Activated naive CD4-positive, alpha-beta T cell treated with Interleukin-2 at 50 U/mL for 16 hours (primary cell): ENCODE measurements at places on chromosomes 12 and 14.

DNA sequence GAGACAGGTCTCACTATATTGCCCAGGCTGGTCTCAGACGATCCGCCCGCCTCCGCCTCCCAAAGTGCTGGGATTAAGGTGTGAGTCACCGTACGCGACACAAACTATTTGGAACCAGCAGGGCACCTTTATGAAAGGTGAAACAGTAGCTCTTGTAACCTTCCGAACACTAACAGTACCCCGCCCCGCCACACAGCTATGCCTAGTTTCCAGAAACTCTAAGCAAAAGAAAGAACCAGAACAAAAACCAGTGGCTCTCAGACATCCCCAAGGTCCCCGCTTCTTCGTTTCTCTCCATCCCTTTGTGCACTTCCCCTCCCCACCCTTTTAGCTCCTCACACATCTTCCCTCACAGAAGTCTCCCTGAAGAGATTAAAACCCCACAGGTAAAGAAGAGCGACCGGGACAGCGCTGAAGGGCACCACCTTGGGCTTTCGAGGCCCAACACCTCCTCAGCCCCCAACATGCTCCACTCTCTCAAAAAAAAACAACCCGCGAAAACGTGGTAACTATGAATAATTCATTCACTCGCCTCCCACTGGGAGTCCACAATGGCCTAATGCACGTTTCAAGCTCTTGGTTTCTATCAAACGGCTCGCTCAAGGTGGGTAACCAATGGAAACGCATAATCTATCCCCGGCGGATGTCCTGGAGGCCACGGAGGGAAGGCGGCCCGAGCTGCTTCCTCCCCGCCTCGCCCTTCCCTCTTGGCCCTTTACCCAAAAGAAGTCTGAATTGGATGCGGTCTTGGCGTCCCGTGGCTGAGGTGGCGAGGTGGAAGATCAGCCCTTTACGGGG lies 877 bp downstream of the BAG5 start:
- DNase-seq = peak; percentile 45

DNA sequence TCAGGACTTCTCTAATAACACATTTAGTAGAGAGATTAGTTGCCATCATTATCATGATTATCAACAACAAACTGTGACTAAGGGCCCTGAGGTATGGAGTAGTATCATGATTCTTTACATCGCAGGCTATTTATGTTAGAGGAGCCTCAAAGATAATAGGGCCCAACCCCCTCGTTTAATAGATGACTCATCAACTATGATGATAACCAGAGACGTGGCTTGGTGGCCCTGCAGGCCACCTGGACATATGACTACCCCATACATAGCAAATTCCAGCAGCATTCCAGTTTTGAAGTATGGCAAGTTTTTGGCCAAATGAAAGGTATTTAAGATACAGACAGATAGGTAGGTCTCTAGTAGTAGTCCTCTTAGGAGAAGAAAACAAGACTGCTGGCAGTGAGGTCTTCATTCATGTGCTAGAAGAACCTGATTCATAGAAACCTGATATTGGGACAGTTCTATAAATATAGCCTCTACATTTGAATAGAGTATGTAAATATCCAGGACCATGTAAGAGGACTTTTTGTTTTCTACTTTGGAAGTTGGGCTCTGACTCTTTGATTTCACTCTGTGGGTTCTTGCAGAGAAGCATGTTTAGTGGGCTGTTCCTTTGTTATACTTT lies 5.6 kb downstream of the RIC8B start:
- DNase-seq = no peak

- no peak for DNase-seq
Observed at GRCh38 chr12:6185961-6186827, 14.0 kb upstream of the CD9 start.

DNA sequence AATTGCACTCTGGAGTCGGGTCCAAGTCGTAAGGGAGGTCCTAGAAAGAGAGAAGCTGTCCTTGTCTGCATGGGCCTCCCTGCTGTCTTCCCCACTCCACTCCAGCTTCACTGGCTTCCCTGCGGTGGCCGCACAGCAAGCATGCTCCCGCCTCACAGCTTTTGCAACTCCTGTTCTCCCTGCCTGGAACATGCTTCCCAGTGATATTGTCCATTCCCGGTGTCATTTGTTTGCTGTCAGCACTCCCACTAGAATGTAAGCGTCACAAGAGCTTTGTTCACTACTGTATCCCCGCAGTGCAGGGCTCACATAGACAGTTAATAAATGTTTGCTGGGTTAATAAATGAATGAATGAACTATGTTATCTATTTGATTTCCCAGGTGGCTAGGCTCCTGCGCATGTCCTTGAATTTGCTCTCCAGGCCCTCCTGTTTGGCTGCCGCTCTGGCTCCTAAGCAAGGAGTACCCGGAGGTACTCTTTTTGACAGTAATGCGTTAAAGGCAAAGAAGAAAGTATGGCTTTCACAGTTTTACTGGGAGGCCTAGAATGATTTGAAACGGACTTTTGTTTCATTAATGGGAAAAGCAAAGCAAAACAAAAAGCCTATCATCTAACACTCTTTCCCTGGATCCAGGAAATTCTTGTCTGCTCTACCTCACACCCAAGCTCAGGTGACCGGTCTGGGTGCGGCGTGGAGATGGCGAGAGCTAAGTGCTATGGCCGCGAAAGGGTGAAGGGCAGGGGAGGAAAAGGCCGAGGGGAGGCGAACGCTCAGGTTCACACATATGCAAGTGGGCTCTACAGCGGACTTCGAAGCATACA lies 6.2 kb upstream of the SLC7A7 start:
- DNase-seq = no peak

- no peak for DNase-seq
Observed at GRCh38 chr12:26282339-26282940, 87.1 kb downstream of the SSPN start.

DNA sequence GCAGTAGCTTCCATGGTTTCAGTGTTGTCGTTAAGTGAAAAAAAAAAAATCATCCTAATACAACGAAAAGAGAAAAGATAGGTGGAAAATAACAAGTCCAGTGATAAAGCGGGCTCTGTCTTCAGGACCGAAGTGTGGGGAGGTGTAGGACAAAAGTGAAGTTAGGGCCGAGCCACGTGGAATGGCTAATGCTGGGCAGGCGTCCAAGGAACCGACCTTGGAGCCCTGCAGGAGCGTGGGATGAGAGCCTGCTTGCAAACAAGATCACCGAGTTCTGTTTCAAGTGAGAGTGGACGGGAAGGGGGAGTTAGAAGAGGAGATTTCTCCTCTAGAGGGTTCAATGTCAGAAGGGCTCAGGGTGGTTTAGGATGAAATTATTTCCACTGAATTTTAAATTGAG lies 22.2 kb downstream of the A2ML1 start:
- no peak for DNase-seq

DNA sequence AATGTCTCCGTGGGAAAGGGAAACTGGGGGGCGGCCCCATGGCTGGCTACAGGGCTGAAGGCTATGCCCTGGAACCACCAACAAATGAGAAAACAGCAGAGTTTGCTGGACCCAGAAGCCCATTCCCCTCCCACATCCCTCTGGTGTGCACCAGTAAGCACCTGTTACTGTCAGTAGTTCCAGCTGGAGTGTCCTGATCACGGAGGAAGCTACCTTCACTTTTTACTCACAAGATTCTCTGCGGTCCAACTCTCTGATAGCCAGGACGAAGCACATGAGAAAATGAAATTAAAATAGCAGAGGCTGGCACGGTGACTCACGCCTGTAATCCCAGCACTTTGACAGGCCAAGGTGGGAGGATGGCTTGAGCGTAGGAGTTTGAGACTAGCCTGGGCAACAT lies 22.7 kb upstream of the MEG3 start:
- no peak for DNase-seq

DNA sequence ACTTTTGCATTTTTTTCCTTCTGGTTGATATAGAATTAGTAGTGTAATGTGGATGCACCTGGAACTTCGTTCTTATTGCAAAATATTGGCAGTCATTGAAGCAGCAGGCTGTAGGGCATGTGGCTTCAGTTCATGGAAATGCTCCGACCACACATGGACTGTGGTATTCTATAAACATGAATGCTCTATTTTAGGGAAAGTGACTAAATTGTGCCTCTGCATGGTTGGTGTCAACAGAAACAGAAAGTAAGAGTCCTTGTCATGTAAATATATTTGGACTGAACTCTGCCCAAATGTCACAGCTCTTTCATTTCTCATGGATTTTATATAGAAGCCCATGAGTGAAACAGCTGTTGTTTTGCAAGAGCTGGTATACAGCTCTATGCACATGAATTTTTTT lies 917.0 kb downstream of the LRFN5 start:
- DNase-seq = no peak

- DNase-seq = no peak
Observed at GRCh38 chr14:87732562-87732961, 260.4 kb downstream of the GALC start.

- DNase-seq = no peak
Observed at GRCh38 chr14:42110167-42110566, 503.5 kb downstream of the LRFN5 start.

- DNase-seq = no peak
Observed at GRCh38 chr14:97361181-97361580, 564.0 kb downstream of the VRK1 start.

GRCh38 chr12:97612075-97612474 lies 149.5 kb downstream of the RMST start:
- no peak for DNase-seq

DNA sequence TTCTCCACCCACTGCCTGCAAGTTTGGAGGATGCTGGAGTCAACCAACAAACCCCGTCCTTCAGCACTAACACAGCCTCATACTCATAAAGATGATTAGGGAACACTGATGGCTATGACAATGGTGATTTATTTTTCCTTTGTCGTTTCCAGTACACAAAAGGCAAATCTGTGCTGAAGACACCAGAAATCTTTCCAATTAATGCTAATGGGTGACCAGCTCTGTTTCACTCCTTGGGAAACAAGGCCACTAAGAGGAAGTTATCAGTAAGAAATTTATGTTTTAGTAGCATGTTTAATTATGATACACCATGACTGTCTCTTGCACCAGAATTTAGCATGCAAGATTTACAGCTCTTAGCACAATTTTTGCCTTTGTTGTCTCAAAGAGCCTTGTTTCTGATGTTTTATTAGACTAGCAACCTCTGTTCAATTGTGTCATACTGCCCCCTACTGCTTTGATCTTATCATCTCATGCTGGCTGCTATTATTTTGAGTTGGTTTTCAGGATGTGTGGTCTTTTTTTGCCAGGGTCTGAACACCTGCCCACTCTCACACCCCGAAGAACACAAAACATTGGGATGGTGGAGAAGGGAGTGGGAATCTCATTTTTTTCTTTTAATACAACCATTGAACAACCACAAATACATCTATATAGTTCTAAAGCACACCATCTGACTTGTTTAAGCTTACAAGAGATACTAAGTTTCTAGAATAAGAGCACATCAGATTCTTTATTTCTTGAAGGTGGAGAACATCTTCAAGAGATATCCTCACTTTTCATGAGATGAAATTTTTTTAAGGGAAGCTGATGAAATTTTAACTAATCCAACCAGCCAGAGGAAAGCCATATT lies 160.9 kb downstream of the SPTSSA start:
- DNase-seq = no peak

- DNase-seq = no peak
Observed at GRCh38 chr12:6957151-6957701, 6.1 kb downstream of the PTPN6 start.

GRCh38 chr12:125983784-125984500 lies 918.7 kb downstream of the AACS start:
- no peak for DNase-seq

DNA sequence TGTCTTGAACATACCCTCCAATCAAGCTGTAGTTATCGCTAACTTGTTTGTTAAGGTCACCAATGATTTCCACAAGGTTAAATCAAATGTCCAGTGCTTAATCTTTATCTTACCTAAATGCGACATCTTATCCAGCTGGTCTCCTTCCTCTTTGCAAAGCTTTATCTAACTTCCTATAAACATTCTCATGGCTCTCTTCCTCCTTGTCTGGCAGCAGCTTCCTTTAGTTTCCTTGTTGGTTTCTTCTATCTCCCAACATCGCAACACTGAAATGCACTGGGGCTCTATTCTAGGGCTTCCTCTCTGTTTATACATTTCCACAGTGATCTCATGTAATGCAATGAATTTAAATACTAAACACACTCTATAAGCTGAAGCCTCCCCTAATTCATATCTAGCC lies 28.7 kb downstream of the UBE2N start:
- no peak for DNase-seq

DNA sequence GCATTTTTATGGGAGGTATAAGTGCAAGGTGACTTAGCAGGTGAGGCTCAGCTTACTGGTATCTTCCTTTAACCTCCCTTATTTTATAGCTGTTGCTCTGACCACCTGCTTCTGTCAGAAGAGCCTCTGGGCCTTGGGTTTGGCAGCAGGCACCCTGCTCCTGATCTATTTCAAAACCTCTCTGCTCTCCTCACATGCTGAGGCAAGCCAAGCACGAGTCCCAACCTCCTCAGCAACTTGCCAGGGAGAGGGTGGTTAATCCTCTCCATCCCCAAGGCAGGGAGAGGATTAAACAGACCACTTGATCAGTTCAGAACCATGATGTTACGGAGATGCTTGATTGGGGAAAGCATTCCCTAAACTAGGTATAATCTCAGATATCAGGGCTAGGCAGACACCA lies 5.4 kb downstream of the PLEKHH1 start:
- no peak for DNase-seq

DNA sequence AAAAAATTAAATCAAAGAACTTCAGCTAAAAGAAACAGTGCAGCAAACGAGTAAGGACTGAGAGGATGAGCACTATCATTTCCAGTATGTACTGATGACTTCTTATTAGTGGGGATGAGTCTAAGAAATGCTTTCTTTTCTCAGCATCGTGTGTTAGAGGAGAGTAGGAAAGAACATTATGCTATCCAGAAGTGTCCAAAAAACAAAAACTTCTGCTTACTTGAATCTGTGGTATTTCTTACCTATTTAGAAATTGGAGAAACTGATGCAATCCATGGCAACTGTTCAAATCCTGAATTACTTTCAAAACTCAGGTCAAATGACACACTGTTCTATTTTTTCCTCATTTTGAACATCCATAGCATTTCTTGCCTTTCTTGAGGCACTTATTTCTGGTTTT lies 23.7 kb downstream of the ABCD2 start:
- no peak for DNase-seq

GRCh38 chr14:89429199-89430181 lies 12.5 kb upstream of the FOXN3 start:
- DNase-seq = peak; percentile 70

DNA sequence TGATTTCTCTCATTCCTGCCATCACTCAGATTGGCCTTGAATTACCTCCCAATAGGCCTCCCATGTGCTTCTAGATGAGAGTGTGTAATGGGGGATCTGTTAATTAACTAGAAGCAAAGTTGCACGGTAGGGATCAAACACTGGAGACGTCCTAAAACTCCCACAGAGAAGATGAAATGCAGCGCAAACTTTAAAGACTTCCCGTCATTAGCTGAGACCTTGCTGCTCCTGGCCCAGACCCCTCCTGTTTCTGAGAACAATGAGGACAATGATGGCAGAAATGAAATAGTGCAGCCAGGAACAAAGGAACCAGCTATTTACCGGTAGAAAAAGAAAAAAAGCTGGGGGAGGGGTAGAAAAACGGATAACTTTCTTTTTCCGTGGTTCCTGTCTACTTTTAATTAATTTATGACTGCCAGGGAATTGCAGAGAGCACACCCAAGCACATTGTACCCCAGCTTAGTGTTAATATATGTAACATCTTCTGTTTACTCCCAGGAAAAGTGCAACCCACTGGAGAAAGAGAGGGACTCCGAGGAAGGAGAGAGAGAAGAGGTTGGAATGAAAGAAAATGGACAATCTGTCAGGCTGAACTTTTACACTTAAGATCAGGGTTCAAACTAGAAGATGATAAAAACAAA lies 280.7 kb upstream of the SOX5 start:
- no peak for DNase-seq
